ENCODE measurements at places on chromosomes 13 and 19.

DNA sequence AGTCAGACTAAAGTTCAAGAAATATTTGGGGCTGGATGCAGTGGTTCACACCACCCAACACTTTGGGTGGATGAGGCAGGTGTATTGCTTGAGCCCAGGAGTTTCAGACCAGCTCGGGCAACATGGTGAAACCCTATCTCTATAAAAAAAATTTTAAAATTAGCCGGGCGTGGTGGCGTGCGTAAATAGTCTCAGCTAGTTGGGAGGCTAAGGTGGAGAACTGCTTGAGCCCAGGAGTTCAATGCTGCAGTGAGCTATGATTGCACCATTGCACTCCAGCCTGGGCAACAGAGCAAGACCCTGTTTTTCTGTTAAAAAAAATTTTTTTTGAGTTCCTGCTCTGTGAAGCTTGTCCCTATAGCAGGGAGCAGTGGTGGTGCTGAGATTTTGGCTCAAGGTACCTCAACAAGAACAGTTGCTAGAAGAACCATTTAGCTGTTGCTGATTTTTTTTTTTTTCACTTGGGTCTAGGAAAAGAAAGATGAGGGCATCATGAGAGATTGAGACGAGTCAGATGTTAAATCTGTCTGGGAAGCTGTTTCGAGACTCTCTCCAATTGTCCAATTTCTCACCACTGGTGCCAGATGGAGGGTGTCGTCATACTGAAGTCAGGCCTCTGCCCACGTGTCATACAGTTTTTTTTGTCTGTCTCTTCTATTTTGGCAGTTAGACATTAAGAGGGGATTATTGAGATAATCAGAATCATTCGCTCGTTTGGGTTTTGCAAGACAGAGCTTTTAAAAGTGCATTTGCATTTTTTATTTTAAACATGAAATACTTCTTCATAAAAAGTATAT lies 3.7 kb downstream of the SLC25A42 start:
- peak; percentile 48 for DNase-seq

- DNase-seq = no peak
Measured at GRCh38 chr19:16564842-16565241, 7.4 kb downstream of the SLC35E1 start.

GRCh38 chr13:42996584-42996983 lies 4.5 kb upstream of the EPSTI1 start:
- peak; percentile 36 for DNase-seq

GRCh38 chr13:32195713-32196112 lies 119.5 kb downstream of the ZAR1L start:
- no peak for DNase-seq

DNA sequence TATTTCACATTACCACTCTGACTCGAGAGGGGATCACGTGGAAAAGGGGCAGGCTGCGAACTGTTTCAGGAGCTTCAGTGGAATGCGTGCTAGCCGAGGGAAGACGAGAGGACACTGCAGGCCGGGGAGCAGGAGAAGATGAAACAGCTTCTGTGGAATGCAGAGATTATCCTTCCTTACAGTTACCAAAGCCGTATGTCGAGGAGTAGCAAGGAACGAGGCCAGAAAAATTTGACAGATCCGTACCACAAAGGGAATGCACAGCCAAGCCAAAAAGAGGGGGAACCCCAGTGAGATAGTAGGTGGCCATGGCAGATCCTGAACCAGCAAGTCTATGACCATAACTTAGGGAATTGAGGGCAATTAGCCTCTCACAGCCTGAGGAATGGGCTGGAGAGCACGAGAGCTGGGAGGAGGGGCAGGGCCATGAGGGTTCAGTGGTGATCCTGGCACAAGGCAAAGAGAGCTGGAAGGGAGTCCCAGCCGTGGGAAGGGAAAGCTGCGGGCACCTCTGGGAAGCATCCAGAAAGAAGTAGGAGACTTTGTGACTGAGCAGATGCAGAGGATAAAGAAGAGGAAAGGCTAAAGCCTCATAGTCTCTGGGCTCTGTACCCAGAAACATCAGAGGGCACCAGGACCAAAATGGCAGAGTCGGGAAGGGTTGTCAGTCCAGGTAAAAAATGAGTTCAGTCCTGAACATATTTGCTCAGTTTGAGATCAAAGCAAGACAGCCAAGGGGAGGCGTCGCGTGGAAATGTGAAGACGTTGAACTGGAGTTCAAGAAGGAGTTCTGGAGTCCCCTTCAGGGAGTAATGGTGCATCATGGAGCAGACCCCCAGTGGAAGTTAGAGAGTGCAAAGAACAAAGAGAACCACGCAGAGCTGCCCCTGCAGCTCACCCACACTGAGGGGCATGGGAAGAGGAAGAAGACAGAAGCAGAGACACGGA lies 5.1 kb downstream of the COL4A1 start:
- DNase-seq = no peak

DNA sequence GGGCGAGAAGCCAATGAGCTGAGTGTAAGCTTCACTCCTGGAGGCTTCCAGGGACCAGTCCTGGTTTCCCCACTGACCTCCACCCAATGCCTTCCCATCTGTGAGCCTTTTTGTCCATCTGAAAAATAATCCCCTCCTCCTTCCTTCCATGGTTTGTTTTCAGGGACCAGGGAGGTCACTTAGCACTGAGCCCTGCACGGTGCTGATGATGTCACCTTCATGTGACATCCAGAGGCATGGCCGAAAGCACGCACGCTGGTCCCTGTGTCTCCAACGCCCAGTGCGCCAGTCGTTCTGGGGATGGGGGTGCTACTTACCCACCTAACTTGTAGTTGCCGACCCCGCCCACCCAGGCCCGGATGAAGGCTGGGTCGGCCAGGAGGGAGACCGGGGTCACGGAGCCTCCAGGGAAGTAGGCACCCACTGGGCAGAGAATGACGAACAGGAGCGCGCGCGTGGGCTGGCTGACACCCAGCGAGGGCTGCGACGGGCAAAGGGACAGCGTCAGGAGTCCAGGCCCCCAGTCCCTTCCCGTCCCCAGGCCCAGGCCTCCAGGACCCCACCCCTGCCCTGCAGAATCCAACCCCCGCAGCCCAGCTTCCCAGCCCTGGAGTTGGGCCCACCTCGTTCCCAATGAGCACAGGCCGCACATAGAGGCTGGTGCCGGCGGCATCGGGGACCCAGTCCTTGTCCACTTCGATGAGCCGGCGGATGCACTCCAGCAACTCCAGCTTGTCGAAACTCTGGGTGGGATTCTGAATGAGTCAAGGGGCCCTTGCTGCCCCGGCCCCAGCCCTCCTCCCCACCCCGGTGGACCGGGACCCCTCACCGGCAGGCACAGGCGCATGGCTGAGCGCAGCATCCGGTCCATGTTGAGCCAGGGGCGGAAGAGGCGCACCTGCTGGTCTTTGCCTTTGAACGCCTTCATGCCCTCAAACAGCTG lies 11.2 kb downstream of the BCAT2 start:
- no peak for DNase-seq

- peak; percentile 86 for DNase-seq
Measured at GRCh38 chr19:12052497-12053169, at the start of gene ZNF878. TSS of gene ZNF878 (minus strand) at chr19:12052961. CDS start at chr19:12052801, 160 bp downstream.

DNA sequence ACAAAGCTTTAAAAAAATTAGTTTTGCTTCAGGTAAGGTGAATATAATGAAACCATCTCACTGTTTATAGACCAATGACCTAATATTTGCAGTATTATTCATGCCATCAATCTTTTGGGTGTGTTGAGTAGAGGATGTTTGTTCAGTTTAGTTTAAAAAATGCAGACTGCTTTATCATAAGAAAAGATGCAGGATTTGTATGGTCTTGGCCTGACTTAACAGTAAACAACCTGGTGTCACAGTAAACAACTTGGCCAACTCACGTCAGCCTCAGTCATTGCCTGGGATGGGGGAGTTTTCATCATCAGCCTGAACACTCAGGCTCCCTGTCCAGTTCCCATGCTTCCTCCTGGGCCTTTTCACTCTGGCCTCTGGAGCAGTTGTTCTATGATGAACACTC lies 55.1 kb downstream of the LMO7 start:
- no peak for DNase-seq

DNA sequence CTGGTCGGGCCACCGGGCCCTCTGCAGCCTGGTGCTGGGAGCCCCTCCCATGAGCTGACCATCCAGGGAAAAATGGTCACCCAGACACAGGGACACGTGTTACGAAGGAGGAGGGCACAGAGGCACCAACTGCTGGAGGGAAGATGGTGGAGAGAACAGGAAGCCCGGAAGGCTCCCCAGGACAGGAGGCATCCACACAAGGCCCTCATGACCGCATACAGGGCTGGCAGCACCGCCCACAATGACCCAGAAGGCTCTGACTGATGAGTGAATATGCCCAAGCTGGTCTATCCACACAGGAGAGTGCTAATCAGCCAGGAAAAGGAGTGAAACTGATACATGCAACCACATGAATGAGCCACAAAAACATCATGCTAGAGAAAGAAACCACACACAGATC lies 14.0 kb upstream of the TMEM86B start:
- DNase-seq = no peak

- peak; percentile 91 for DNase-seq
Measured at GRCh38 chr13:20902438-20903163, at the start of gene XPO4. TSS of gene XPO4 (minus strand) at chr13:20902746. CDS start at chr13:20902738, 8 bp downstream.

DNA sequence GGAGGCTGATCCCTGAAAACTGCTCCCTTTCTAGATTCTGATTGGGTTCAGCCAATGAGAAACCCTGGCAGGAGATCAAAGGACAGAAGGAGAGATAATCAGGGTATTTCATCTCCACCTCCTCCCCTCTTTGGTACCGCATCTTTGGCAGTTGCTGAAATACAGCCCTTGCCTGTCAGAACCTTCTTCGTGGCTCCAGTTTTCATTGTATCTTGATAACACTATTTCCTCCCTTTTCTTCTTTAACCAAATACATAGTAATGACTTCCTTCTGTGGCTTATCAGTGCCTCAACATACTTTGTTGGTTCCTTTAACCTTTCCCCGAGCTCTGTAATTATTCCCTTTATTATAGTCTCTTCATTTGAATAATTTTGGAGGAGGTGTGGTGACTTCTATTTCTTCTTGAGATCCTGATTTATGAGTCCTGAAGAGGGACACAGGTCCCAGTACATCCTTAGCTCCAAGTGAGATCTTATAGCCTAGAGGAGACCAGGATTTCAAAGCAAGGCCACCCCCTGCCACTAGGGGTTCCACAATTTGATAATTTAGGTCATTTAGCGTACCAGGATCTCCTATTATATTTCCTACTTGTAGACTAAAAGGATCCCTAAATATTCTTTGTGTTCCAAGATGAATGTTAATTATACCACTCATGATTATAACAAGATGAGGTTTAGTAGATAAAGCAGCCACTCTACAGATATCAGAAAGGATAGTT lies 98.0 kb downstream of the EDNRB start:
- DNase-seq = no peak

- no peak for DNase-seq
Measured at GRCh38 chr19:43749898-43750297, 4.9 kb downstream of the SMG9 start.

GRCh38 chr19:8004723-8005513 lies 523 bp downstream of the ELAVL1 start:
- DNase-seq = peak; percentile 31

DNA sequence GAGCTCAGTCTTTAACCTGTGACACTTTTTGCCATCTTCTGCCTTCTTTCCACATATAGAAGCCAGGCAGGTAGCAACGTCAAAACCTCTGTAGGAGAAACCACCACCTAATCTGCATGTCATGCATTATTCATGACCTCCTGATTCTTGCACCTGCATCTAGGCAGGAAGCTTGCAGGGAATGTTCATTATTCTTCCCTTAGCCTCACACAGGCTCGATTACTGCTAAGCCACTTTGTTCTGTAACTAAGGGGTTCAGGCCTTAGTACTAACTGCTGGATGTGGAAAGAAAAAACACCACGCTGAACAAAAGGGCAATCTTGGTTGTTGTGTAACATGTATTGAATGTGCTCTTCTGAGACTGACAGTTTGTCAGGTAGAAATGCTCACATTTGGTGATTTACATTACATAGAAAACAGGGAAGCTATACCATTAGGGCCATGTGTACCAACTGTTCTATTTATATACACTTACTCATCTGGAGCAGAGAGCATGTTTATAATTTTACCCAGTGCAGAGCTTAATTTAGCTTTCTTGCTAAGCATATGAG lies 366.9 kb downstream of the KLF12 start:
- DNase-seq = peak; percentile 46

DNA sequence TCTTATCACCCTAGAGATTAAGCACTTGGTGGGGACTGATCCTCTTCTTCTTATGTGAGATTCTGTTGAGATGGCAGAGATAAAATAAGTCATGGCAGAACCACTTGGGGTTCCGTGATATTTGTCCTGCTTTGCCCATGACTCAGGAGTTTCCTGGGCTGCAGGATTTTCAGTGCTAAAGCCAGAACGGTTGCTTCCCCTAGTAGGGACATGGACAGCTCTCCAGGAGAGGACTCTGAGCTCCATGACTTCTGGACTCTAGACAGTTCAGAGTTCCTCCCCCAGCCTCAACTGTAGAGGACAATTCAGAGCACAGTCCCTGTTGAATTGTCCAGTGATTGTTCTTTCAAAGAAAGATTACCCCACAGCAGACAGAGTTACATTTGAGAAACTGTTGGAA lies 98.8 kb downstream of the OLFM4 start:
- DNase-seq = no peak

GRCh38 chr19:14674764-14675163 lies at the start of gene ADGRE3:
TSS of gene ADGRE3 (minus strand) at chr19:14674844. CDS start at chr19:14674770, 74 bp downstream.
- DNase-seq = peak; percentile 65

GRCh38 chr19:29516821-29517395 lies 8.9 kb upstream of the VSTM2B start:
- DNase-seq = no peak

DNA sequence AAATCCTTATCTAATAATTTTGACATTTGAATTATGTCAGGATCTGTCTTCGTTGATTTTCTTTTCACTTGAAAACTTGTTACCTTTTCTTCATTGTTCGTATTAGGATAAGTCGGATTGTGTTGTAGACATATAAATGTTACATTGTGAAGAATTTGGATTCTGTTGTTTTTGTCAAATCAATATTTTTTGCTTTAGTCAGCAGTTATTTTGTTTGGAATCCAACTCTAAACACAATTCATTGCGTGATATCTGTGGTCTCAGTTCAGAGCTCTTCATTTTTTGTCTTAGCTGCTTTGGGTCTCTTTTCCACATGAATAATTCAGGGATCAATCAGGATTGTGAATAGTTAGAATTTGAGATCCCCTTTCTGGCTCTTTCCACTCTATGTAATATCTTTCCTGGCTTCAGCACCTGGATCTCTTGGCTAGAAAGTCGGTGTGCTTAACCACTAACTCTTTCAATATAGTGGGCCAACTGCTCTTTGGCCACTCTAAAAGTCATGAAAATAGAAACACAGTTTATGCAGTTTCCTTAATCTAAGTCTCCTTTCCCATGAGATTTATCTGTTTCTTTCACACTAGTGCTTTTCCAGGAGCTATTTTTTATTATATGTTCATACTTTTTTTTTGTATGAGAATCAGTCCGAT lies 2494.2 kb upstream of the PCDH20 start:
- DNase-seq = no peak

GRCh38 chr13:110546926-110547325 lies 14.6 kb downstream of the RAB20 start:
- peak; percentile 83 for DNase-seq

DNA sequence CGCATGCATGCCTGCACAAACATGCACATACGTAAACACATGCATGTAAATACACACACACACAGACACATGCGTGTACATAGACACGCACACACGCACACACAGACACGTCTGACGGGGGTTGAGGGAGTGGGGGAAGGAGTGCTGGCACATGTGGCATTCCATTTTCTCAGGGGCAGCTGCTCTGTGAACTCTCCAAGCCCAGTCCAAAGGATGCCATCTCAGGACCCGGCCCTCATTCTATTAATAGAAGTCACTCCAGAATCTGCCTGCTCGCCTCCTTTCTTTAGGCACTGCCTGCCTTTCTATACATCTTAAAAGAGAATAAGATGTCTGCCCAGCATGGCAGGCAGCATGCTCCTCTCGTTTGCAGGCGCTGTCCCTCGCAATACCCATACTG lies 5.3 kb downstream of the ARHGEF7 start:
- no peak for DNase-seq

Measured in suppressor macrophage (primary cell).